Kasumi-1 (cell line): ENCODE measurements at places on chromosomes 4 and X.
A peak's percentile ranks its signal among the peaks of the same experiment; 100 is the strongest.

DNA sequence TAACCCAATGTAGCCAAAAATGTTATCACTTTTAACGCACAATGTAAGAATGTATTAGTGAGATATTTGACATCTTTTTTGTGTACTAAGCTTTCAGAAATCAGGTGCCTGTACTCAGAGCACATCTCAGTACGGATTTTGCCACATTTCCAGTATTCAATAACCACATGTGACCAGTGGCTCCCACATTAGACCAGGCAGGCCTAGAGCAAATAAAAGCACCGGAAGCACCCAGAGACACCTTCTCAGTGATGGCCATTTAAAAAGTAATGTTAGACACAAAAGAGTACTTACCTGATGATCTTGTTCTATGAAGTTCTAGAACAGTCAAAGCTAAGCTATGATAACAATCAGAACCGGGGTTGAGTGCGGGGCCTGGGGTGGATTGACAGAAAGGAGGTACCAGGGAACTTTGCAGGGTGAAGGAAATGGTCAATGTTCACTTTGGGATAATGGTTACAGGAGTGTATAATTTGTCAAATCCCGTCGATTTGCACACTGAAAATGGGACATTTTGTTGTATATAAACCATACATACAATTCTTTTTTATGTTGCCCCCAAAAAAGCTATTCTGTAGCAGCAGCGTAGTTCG is 1.2 kb downstream of the CTPS2 start:
- no peak for DNase-seq

DNA sequence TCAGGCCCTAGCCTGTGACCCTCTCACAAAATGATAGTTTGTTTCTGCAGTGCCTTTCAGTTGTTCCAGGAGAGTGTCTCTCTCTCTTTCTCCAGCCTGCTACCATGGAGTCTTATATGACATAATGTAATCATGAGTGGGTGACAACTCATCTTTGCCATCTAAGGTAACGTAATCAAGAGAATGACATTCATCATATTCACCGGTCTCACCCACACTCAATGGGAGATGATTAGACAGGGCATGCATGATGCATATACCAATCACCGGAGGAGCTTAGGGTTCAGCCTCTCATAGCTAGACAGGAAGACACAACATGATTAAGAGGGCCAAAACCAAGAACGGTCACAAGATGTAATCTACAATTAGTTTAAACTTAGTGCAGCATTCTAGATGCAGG is 97.1 kb upstream of the FAM9B start:
- DNase-seq = no peak

GRCh38 chrX:34877436-34877835 is 65.2 kb upstream of the FAM47B start:
- DNase-seq = no peak

DNA sequence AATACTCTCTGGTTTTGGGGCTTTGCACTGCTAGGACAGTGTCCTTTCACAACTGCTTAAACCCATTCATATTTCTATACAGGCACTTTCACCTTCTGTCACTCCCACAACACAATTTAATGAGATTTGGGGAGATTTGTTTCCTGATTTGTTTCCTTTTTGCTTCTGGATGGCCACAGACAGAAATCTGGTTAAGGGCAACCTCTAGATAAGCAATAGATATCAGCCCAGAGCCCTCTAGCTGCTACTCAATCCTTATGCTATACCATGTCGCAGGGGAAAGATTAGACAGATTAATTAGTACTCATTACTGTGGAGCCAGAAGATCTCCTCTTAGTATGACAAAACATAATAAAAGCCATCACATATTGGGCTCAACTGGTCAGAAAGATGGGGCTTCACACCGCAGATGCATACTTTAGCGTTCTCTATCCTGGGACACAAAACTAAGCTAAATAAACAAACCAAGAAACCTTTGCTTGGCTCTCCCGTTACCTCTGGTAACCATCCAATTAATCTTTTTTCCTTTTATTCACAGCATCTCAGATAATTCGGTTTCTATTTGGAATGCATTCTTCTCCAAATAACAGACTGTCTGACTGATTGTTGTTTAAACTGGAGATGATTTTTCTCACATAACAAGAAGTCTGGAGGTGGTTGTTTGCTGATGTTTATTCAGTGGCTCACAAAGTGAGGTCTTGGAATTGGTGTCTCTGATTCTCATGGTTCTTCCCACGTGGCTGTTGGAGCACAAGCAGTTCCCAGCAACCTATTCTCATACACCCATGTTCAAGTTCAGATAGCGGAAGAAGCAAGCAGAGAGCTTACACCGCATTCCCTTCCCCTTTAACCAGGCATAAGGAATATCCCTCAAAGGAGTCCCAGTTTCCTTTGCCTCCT is 41.0 kb upstream of the ZNF330 start:
- no peak for DNase-seq

GRCh38 chrX:47662144-47662657 is 3.2 kb upstream of the UXT start:
- peak; percentile 31 for DNase-seq

DNA sequence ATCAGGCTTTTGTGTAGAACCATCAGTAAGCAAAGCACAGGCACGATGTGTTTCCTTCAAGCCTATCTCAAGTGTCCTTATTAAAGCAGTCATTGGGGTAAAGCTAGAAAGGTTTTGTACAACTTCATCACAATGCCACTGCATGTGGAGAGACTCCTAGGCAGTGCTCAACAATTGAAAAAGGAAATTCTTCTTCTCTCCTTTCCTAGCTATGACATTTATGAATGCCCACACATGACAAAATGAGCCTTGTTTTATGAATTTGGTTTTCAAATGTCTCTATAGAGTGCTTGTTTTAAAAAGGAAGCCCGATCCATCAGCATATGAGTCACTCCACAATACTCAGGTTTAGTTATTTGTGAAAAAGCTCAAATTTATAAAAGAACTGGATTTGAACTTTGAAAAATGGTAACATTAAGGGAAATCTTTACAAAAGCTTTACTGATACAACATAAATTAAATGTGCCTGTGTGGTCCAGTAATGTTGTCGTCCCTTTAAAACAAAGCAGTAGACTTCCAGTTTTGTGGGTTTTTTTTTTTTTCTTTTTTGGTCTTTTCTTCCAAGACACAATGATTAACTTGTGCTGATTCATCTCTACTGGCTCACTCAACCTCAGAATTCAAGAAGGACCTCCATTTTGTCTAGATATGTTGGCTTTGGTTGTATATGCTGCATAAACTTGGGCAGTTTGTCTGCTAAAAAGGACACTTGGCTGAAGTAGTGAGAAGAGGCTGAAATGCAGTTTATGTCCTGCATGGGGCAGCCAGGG is 273.8 kb downstream of the GASK1B start:
- no peak for DNase-seq

- no peak for DNase-seq
These were observed 123.2 kb upstream of the NAP1L5 start for GRCh38 chr4:88820698-88821415.

DNA sequence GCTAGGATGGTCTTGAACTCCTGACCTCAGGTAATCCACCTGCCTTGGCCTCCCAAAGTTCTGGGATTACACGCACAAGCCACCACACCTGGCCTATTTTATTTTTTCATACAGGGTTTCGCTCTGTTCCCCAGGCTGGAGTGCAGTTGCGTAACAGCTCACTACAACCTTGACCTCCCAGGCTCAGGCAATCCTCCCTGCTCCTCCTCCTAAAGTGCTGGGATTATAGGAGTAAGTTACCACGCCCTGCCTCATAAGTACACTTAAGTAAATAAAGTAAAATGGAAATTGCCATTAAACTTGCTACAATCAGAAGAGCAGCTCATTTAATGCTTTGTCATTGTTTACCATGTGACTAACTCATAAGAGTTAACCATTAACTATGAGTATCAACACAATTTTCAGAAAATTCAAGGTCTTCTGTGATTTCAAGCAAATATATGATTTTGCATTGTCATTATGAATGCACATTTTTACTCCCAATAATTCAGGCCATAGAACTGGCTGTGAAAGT is 12.3 kb downstream of the UGDH start:
- DNase-seq = no peak

- DNase-seq = no peak
These were observed 413.4 kb upstream of the AGA start for GRCh38 chr4:177855507-177856197.

DNA sequence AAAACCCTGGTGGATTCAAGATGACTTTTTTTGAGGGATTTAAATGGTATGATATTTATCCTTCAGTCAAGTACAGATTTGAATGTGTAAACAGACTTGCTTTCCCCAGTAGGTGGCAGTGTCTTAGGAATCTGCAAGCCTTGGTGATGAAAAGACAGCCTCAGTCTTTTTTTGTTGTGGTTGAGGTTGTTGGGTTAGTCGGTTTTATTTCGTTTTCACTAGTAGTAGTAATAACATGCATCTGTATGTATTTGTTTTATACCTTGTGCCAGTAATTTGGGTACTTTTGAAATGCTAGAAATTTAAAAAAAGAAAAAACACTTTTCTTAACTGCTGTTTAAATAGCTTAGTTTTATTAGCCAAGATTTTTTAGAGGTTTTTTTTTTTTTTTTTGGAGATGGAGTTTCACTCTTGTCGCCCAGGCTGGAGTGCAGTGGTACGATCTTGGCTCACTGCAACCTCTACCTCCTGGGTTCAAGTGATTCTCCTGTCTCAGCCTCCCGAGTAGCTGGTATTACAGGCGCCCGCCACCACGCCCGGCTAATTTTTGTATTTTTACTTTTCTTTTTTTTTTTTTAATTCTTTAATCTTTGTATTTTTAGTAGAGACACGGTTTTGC is 39.2 kb downstream of the COPS4 start:
- DNase-seq = peak; percentile 90

- DNase-seq = no peak
These were observed 37.3 kb upstream of the GK2 start for GRCh38 chr4:79445371-79445781.

DNA sequence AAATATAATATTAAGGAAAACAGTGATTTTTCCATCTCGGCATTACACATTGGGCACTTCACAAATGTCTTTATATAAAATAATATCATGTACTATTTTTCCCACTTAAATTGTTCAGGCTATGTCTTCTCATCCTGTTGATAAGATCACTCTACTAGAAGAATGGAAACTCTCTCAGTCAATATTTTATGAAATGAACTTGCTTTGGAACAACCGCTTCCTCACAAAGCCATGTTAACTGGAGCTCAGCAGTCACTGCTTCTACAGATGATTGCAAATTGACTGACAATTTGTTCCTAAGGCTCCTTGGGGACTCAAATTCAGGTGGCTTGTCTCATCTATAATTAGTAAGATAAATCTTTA is 127.5 kb upstream of the CBR4 start:
- DNase-seq = no peak

DNA sequence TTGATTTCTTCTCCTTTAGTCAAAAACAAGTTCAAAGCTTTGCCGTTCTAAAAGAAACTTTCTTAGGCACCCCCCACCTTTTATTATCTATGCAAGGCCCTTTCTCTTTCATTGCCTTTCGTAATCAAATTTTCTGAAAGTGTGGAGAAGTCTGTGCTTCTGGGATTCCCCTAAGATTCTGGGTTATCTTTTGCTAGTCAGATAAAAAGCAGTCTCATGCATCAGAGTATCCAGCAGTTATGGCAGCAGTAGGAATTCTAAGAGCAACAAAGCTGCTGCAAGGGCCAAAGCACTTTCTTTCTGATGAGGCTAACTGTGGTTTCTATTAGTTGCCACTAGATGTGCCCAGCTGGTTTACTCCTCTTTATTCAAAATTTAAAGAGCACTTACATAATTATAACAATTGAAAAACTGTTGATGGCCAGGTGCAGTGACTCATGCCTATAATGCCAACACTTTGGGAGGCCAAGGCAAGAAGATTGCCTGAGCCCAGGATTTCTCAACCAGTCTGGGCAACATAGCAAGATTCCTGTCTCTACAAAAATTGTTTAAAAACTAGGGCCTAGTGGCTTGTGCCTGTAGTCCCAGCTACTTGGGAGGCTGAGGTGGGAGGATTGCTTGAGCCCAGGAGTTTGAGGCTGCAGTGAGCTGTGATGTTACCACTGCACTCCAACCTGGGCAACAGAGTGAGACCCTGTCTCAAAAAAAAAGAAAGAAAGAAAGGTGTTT is 296.2 kb downstream of the PAPSS1 start:
- no peak for DNase-seq

DNA sequence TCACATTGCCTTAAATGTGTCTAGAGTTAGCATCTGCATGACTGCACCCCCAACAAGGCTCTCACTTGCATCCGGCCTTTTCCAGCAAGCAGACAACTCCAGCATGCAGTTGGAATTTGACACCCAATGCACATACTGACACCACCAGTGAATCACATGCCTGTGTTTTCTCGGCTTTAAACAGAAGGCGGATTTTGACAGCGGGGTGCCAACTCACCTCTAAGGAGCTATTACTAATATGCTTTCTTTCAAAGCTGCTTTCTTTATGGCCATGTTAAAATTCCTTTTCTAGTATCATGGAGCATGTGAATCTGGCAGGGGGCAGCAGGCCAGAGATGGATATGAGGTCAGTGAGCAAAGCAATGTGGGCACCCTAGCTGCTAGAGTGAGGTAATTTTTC is 78.0 kb upstream of the CLNK start:
- no peak for DNase-seq

DNA sequence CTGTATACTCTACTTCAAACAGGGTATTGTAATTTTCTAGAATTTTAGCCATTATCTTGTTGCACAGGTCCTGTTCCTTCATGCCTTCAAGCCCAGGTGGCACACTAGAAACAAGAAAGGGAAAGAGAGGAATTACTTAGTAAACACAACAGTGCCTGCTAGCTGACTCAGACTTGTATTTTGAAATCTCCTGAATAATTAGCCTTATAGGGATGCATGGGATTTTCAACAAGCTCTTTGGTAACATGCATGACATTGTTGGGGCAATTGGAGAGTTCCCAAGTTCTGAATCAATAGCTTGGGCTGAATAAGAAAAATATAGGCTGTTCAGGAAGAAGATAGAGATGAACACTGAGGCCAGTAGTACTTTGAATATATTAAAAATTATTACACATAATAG is 118.8 kb downstream of the FAM13A start:
- DNase-seq = no peak

GRCh38 chr4:2220016-2220630 is 21.8 kb downstream of the HAUS3 start:
- DNase-seq = peak; percentile 75

DNA sequence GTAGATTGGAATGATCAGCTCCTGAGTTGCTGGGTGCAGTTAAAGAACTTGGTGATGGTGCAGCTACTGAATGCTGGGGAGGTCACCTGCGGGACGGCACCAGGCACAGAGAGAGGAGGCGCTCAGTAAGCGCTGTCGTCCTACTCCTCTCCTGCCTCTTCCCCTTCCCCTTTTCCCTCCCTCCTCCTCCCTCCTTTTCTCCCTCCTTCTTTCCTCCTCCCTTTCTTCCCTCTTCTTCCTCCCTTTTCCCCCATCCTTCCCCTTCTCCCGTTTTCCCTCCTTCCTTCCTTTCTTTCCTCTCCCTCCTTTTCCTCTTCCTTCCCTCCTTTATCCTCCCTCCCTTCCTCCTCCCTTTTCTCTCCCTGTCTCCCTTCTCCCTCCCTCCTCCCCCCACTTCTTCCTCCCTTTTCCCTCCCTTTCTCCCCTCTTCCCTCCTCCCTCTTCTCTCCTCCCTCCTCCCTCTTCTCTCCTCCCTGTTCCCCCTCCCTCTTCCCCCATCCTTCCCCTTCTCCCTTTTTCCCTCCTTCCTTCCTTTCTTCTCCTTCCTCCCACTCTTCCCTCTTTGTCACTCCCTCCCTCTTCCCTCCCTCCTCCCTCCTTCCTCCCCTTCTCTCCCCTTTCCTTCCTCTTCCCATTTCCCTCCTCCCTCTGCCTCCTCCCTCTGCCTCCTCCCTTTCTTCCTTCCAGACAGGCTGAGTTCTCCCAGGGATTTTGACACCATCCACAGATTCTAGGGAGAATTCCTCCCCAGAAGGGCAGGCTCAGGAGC is 87.9 kb upstream of the PSAPL1 start:
- no peak for DNase-seq
